Foreskin melanocyte (primary cell): ENCODE measurements at places on chromosomes 11 and 22.

DNA sequence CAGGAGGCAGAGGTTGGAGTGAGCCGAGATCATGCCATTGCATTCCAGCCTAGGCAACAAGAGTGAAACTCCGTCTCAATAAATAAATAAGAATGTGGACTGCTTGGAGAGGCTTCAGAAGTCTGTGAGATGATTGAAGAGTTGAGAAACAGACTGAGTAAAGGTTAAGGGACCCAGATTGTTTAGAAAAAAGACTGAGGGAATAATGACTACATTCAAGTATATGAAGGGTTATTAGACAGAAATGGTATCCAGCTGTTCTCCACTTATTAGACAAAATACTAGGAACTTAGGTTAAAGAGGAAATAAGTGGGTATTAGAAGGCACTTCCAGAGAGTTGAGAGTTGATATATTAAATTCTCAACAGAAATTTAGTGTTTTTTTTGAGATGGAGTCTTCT, 10.5 kb upstream of the YAP1 start:
- DNase-seq = no peak

DNA sequence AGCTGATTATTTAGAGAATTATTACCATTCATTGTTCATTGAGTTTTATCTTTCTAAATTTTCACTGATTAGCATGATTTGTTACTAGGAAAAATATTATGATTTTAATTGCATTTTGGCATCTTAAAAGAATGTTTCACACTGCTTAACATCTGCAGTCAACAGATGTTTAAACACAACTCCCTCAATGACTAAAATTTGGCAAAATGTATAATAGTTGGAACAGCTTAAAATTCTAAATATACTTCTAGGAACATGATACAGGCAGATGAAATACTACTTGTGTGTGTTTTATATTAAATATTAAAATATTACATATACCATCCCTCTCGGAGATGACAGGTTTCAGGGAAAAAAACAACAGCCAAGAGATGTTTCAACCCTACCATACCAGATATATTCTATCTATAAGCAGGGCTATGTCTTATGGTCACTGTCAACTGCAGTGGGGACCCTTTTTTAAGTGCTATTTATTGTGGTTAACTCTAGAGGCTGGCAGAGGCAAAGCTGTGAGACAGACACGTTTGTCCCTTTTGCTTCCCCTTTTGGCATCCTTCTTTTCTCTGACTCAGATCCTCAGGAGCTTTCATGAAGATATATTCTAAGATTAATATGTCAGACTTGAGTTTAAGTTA, 81.9 kb downstream of the BDNF start:
- no peak for DNase-seq

GRCh38 chr22:42418811-42419242, 13.4 kb downstream of the NFAM1 start:
- no peak for DNase-seq

DNA sequence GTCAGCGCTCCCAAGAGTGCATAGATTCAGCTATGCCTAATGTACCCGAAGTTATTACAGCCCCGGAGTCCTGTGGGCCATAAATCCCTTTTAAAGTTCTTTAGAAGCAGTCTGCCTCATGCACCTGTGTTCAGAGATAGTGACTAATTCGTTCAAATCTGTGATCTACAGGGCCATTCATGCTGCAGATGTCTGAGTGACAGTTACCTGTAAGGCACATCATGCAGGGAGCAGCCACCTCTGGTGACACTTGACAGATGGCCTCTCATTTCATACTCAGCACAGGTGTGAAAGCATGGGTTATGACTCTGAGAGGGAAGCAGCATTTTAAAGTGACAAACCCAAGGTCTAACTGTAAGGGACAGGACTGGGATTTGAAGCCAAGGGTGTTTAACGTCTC, 2.4 kb upstream of the E2F8 start:
- no peak for DNase-seq

- DNase-seq = no peak
These were observed 7.7 kb upstream of the CCDC83 start for GRCh38 chr11:85847436-85847835.
